ENCODE measurements at places on chromosomes 12 and 14.

DNA sequence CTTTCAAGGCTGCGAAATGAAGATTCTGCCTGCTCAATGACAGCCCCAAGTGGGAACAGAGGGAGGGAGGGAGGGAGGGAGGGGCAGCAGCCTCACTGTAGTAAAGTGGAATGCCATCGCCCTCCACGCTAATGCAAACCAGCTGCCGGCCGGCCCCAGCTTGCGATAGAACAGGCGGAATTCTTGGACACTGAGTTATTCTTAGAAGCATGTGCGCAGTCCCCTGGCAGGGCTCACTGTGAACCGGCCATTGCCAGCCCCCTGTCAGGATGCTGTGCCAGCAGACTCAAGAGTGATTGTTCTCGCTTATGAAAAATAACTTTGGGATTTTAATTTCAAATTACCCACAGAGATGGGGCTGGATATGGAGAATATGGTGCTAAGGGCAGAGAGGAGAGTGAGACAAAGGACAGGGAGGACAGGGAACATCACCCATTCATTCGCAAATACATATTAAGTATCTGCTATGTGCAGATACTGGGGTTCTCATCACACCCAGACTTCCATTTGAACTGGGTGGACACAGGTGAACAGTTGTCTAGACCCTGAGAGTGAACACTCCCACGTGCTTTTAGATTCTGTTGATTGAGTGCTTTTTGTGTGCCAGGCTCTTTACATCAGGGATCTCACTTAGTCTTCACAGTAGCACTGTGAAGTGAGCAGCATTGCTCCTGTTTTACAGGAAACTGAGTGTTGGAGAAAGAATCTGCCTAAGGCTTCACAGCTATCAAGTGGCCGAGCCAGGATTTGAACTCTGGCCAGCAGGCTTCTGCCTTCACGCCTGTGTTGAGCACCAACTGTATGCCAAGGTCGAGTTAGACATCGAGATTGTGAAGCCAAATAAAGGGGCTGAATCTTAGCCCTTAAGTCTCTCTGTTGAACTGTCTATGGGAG, 192.9 kb downstream of the C12orf75 start:
- no peak for DNase-seq

DNA sequence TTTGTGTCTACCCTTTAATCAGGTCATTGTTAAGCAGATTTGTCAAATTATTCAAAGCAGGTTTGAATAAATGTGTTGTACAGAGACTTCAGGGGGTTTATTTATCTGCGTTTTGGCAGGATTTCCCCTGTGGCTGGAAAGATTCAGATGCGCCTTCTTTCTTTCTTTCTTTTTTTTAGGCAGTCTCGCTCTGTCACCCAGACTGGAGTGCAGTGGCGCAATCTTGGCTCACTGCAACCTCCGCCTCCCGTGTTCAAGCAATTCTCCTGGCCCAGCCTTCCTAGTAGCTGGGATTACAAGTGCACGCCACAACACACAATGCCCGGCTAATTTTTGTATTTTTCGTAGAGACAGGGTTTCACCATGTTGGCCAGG, 6.3 kb upstream of the NANOGNB start:
- no peak for DNase-seq

- DNase-seq = no peak
Measured at GRCh38 chr12:51200806-51201205, 17.1 kb downstream of the POU6F1 start.

GRCh38 chr12:130158754-130159059, 3.6 kb upstream of the FZD10 start:
- no peak for DNase-seq

GRCh38 chr12:5730962-5731361, 214.1 kb downstream of the ANO2 start:
- DNase-seq = no peak

GRCh38 chr12:58268069-58268468, 326.7 kb downstream of the ATP23 start:
- no peak for DNase-seq

GRCh38 chr12:96070670-96071279, 35.4 kb upstream of the LTA4H start:
- DNase-seq = no peak

GRCh38 chr12:80196419-80196818, 97.1 kb downstream of the OTOGL start:
- DNase-seq = no peak

- DNase-seq = no peak
Measured at GRCh38 chr12:59182191-59182590, 261.9 kb upstream of the LRIG3 start.

DNA sequence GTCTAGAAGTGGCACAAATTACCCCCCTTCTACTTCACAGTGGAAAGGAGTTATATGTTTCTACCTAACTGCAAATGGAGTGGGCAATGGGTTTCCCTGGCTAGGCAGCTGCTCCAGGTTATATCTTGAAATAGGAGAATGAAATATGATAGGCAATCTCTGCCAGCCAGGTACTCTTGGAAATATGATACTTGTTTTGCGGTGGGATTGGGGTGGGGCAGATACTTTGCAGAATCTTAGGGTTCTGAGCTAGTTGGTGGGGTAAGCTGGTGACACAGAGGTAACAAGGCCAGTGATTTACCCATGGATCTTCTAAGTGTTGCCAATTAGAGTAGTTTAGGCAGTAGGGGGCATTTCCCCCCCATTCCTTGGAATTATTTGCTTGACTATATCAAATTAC, 140.1 kb downstream of the ATP23 start:
- no peak for DNase-seq

DNA sequence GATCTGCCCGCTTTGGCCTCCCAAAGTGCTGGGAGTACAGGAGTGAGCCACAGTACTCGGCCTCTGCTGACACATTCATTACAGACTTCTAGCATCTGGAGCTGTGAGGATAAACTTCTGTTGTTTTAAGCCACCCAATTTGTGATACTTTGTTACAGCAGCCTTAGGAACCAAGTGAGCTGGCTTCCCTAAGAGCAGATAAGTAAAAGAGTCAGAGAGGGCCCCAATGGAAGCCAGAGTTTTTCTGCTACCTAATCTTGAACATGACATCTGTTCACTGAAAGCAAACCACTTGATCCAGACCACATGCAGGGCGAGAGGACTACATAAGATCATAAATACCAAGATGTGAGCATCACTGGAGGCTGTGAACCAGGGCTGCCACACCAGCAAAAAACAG, 3.7 kb upstream of the MAPKAPK5 start:
- no peak for DNase-seq

GRCh38 chr12:101763246-101763931, 24.1 kb upstream of the SYCP3 start:
- no peak for DNase-seq

GRCh38 chr12:1322821-1323220, 271.6 kb downstream of the FBXL14 start:
- no peak for DNase-seq

DNA sequence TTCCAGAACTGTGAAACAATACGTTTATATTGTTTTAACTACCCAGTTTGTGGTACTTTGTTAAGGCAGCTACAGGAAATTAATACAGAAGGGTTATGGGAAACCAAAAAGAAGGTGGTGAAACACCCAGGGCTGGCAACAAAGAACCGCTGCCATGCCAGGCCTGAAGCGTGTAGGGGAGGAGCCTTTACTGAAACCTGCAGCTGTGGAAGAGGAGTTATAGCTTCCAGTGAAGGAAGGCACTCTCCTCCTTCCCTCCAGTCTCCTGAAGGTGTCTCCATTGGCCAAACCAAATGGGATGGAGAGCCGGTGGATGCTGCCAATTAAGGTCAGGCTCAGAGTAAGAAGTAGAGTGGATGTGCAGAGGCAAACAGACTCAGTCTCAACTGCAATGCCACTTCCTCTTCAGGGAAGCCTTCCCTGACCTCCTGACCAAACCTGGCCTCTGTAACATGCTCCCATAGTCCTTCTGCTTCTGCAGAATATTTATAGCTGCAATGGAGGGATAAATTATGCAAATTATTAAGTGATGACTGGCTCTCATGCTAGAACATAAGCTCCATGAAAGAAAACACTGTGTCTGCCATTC, 168.3 kb downstream of the DAD1 start:
- DNase-seq = peak; percentile 21

- no peak for DNase-seq
Measured at GRCh38 chr14:30779210-30779609, 95.1 kb upstream of the COCH start.

DNA sequence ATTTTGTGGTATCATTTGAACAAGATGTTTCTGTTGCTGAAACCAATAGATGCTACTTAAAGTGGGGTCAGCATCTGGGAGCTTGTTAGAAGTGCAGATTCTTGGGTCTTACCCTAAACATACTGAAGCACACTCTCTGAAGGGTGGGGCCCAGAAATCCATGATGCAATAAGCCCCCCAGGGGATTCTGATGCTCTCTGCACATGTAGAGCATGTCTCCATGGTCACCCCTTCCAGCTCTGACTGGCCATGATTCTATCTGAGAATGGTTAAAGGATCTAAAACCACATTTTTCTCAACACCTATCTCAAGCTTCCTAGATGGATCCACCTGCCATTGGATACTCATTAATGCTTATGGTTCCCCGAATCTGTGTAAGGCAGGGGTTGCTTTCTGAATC, 20.4 kb downstream of the JDP2 start:
- no peak for DNase-seq

GRCh38 chr12:120801146-120801545, 75.5 kb downstream of the ACADS start:
- DNase-seq = no peak

DNA sequence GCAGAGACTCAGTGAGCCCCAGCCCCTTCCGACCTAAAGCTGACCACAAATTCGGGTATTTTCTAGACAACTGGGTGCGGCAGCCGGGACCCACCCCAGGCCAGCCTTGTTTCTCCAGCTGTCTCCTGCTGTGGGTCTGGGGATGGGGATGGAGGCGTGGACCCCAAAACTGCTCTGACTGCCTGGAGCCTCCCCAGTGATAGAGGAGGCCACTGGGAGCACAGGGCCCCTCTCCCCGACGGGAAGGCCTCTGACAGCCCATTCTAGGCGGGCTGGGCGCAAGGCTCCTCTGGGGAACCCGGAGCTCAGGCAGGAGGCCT, 38.2 kb upstream of the TDRD9 start:
- DNase-seq = no peak

GRCh38 chr14:100608064-100608463, 20.8 kb upstream of the BEGAIN start:
- no peak for DNase-seq

DNA sequence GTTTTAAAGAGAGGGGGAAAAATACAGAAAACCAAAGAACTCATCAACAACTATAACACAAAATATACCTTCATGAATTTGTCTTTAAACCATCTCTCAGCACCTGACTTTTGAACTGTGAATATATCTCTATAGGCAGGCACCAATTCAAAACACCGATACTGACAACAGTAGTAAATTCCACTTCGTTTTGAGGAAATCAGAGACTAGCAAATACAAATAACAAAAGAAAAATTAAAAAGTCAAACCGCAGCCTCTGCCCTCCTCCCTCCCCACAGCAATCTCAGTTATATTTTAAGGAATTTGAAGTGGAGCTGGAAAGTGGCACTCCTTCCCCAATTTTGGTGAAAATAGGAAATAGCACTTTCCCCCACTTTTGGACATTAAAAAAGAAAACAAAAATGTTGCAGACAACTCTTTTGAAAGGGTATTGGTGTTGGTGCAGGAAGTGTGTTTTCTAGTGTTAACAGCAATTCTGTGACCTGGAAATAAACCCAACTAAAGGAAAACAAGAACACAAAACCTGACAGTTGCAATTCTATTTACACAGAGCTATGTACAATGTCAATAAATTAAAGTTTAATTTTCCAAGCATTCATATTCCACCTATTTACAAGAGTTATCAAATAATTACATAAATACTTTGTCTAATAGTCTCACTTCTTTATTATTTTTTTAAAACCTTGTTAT, 13.5 kb downstream of the TBX3 start:
- DNase-seq = no peak

GRCh38 chr12:116360579-116361413, 83.3 kb upstream of the MED13L start:
- DNase-seq = peak; percentile 29

- DNase-seq = no peak
Measured at GRCh38 chr12:48958049-48958388, 732 bp upstream of the ARF3 start.

DNA sequence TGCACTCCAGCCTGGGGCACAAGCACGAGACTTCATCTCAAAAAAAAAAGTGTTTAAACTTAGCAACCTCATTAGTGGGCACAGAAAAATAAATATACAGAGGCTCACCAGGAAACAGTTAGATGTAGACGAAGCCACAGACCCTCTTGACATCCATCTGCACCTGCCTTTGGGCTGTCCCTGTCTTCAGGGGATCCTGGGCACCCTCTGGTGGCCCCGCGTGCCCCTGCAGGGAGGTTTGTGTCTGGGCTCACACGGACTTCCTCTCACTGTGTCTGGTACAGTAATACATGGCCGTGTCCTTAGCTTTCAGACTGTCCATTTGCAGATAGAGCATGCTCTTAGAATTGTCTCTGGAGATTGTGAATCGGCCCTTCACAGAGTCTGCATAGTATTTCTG, 916.5 kb downstream of the TMEM121 start:
- no peak for DNase-seq

DNA sequence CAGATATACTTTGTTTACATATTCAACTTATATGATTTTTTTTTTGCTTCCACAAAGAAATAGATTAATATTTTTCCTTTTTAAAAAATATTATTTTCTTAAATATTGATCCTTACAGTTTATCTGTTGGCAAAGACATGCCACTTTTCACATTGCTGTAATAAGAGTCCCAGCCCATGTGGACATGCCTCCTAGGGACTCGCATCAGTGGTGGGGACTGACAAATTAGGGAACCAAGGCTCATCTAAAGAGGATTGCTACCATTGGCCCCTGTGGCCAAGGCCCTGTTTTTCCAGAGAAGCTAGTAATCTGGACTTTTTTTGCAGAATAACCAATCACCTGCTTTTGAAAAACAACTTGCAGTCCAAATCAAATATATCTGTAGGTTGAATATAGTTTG, 27.8 kb upstream of the BMAL2 start:
- DNase-seq = no peak

- DNase-seq = no peak
Measured at GRCh38 chr14:27228053-27228452, 630.2 kb upstream of the NOVA1 start.

DNA sequence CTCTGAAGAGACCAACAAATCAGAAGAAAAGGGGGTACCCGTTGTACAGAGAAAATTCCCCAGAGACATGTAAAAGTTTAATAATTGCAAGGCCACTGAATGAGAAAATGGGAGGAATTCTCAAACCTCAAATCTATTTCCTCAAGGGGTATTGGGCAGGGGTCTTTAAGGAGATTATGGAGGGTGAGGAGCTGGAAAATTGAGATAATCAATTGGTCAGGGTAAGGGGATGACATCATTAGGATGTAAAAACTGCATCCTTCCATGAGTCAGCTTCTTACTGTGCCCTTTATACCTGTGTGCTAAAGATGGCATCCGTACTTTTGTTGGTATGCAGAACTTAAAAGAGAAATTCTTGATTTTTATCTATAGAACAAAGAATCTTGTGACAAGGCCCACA, 641.5 kb downstream of the LRFN5 start:
- no peak for DNase-seq

All from CD8-positive, alpha-beta T cell (primary cell).